8988T (cell line): ENCODE measurements at places on chromosomes 4 and X.

GRCh38 chr4:101125045-101125942, 222.0 kb downstream of the PPP3CA start:
- DNase-seq, result no peak

- no peak for DNase-seq
These were observed 184.7 kb upstream of the ZCCHC13 start for GRCh38 chrX:74119016-74119910.

DNA sequence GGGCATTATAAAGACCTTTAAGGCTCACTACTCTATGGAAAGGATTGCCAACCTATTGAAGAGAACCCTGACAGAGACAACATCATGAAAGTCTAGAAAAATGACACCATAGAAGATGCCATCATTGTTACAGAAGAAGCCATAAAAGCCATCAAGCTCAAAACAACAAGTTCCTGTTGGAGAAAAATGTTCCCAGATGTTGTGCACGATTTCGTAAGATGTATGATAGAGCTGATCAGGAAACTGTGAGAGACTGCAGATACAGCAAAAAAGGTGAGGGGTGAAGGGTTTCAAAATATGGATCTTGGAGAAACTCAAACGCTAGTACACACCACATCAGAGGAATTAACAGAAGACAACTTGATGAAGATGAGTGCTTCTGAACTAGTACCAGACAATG, 53.3 kb downstream of the WDFY3 start:
- DNase-seq, result no peak

DNA sequence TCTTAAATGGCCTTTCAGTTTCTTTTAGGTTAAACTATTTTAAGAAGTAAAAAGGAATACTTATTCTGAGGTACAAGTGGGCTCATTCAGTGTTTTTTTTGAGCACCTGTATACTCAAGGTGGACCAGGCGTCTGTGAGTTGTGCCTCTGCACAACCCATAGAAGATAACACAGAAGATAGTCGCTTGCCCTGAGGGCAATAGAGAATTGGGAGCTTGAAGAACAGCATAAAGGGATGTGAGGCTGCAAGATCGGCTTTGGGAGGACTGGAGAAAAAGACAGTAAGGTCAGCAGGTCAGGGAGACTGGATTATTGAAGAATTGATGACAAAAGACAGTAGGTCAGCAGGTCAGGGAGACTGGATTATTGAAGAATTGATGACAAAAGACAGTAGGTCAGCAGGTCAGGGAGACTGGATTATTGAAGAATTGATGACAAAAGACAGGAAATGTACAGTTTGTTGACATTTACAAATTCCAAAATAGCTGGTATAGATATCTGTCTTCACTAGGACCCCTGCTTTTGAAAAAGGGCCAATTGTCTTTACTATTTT, 3.1 kb downstream of the CPE start:
- DNase-seq, result no peak

- DNase-seq, result no peak
These were observed 66.1 kb downstream of the MAGEA10 start for GRCh38 chrX:152072236-152072635.

- DNase-seq, result no peak
These were observed 29.4 kb downstream of the SERPINA7 start for GRCh38 chrX:106009145-106009544.

GRCh38 chr4:41475402-41475801, 62.6 kb upstream of the LIMCH1 start:
- no peak for DNase-seq

DNA sequence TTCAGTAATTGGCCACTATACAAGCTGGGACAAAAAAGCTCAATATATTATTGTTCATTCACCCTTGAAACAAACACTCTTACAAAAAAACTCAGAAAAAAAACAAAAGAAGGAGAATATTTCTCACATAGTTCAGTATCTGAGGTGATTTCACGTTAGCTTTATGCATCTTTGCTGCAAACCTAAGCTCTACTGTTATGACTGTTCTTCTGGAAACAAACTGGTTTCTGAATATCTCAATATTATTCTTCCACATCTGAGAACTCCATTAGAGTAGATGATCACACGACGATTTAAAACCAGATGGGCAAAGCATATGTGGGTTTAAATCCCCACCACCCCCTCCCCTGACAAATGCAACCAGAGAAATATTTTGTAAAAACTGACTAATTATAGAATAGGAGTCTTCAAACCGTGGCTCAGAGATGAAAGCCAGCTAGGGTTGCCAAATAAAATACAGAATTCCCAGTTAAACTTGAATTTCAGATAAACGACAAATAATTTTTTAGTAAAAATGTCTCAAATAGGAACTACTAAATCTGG, 182.0 kb upstream of the FAM241A start:
- DNase-seq, result no peak

GRCh38 chrX:65194547-65194946, 218.3 kb upstream of the ZC4H2 start:
- no peak for DNase-seq

DNA sequence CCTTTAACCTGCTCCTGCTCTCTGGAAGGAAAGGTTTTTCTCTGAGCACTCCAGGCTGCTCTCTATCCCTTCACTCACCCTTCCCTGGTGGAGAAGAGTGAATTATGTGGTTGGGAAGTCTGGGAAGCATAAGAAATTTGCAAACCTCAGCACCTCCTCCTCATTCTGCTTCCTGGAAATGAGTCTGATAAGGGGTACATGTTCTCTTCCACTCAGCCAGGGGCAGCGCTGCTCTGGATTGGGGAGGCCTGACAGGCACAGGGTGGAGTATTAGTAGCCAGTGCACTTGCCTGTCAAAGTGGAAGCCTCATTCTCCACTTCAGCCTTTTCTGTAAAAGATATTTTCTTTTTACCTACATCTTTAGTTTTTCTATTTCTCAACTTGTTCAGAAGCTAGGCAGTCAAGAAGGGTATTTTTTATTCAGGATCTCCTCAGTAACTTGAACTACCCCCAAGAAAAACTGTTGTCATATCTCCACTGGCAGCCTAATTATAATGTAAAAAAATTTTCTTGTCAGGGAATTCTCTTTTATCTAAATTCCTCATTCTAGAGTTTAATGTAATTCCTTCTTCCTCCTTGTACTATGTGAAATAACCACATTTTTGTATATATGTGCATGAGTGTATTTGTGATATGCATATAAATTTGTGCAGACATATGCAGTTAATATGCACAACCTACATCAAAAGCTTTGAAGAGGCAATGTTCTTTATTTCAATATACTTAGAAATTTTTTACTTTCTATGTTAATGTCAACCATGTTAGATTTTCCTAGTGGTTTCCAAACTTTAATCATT, 15.3 kb downstream of the ADAMTS3 start:
- no peak for DNase-seq

GRCh38 chr4:180665994-180666824, 1577.0 kb upstream of the TENM3 start:
- no peak for DNase-seq

- no peak for DNase-seq
These were observed 3.4 kb downstream of the PJA1 start for GRCh38 chrX:69161786-69162349.

- DNase-seq, result no peak
These were observed 435.7 kb downstream of the RAPGEF2 start for GRCh38 chr4:159538556-159538955.

GRCh38 chr4:48692044-48692443, 88.0 kb downstream of the FRYL start:
- DNase-seq, result no peak
